Stomach (tissue), 19 donors: ENCODE measurements at places on chromosomes 12 and 14. TPM values are rescaled to one million over a fixed set of nuclear protein-coding genes. Genes with fewer than 3 reads are reported as not detected.

- DNase-seq = no peak
Observed at GRCh38 chr14:58587271-58587670, 50.5 kb upstream of the DACT1 start.

GRCh38 chr12:108179305-108179704 lies 50.2 kb downstream of the WSCD2 start:
- no peak for DNase-seq

DNA sequence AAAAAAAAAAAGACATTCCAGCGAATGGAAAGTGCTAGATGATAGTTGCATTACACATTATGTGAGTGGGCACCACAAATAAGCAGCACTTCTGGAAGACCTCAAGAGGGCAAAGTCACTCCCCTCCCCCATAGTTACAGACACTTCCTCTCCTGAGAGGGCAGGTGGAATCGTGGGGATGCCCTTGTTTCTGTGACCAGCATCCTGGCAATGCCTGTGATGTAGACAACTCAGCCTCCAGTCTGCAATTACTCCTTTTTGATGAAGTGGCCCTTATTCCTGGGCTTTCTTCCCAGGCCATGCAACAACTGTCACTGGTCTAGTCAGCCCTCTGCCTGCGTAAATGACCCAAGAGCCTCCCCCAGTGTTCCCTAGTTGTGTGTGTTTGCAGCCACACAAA lies 104.8 kb downstream of the VRK1 start:
- no peak for DNase-seq

DNA sequence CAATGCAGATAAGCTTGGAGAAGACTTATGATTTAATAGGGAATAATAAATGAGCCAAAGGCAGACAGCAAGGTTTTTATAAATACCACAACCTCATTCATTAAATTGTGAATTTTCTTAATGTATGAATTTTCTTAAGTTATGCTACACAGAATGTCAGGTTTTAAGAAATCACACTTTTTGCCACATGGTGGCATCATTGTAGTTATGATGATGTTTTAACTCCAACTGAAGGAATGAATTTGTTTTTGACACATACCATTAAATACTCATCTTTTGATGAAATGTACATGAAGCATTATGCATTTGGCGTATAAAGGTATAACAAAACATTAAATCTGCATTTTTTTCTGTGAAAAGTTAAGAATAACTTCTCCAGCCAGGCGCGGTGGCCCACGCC lies 524.1 kb upstream of the FBXO33 start:
- DNase-seq = no peak

The CLEC2A gene
- total RNA-seq = not detected

DNA sequence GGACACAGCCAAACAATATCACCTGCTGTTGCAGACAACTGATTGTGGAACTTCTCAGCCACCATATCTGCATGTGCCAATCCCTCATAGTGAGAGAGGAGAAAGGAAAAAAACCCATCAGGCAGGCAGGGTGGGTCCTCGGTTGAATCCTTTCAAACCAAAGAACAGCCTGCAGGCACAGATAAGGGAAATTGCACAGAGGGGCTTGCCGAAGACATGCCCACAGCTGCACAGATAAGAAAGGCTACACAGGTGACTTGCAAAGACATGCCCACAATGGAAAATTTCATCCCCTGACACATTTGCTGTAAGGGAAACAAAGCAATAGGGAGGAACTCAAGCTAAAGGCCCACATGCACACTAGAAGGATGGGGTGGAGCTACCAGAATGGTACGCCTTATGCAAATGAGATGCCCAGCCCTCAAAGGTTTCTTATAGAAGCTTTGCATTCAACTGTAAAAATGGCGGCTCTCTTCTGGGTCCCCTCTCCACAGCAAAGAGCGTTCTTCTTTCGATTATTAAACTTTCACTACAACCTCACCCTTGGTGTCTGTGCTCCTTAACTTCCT lies 170.0 kb upstream of the TMPO start:
- DNase-seq = no peak

The IFNG-AS1 gene
- not detected for total RNA-seq

GRCh38 chr14:22607291-22607690 lies 9.2 kb downstream of the ABHD4 start:
- no peak for DNase-seq

GRCh38 chr12:56130876-56131275 lies 2.8 kb downstream of the ESYT1 start:
- DNase-seq = no peak
